ENCODE measurements at places on chromosomes 5 and 9.

GRCh38 chr5:109981979-109982378, 292.3 kb downstream of the MAN2A1 start:
- DNase-seq = no peak

DNA sequence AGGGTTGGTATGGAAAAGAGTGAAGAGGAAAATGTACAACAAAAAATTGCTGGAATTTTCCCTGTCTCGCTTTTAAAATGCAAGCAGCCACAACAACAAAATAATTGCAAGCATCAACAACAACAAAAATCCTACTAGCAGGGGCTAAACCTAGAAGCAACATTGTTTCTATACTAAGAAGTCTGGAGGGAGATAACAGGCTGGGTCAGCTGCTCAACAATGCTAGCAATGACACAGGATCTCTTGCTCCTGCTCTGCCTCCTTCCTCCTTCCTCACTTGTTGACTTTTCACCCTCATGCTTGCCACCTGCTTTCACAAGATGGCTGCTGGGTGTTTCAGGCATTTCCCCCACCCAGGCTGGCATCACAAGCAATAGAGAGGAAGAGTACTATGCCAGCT, 7.6 kb upstream of the AOPEP start:
- DNase-seq = no peak

GRCh38 chr5:173010021-173010420, 26.4 kb downstream of the ATP6V0E1 start:
- peak; percentile 11 for DNase-seq

- no peak for DNase-seq
Observed at GRCh38 chr5:136143312-136143711, 10.7 kb downstream of the SMAD5 start.

DNA sequence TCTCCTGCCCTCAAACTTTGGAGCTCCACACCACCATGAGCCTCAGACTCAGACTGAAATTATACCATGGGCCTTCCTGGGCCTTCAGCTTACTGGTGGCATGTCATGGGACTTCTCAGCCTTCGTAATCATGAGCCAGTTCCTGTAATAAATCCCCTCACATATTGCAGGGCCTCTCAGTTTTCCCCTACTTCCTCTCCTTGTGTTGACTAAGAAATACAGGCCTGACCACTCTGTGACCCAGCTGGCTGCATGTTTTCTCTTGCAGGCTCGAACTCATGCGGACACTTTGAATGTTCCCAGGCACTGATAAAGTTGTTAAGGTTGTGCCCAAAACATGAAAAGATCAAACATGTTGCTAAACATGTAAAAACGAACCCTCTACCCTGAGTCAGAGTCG, 26.2 kb upstream of the SHC3 start:
- DNase-seq = no peak

GRCh38 chr5:5316334-5316733, 106.1 kb upstream of the ICE1 start:
- DNase-seq = no peak

GRCh38 chr9:33782395-33783152, 12.8 kb upstream of the PRSS3 start:
- no peak for DNase-seq

Measured in stimulated activated CD4-positive, alpha-beta T cell treated with anti-CD3 and anti-CD28 coated beads, Interleukin-12 subunit alpha, Interleukin-12 subunit beta, amount 100 ng/mL, for 24 hours (primary cell).